Retina (tissue), 1 donor: ENCODE measurements at places on chromosomes 7 and 10.

- no peak for DNase-seq
Observed at GRCh38 chr7:55591282-55591931, 19.1 kb upstream of the VOPP1 start.

DNA sequence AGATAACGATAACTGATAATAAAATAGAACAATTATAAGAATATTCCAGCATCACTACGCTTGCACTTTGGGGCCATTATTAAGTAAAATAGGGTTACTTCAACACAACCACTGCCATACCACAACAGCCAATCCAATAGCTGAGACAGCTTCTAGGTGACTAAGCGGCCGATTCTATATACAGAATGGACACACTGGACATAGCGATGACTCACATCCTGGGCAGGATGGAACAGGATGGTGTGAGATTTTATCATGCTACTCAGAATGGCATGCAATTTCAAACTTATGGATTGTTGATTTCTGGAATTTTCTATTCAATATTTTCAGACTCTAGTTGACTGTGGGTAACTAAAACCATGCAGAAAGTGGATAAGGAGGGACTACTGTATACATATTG, 920.9 kb downstream of the LRMDA start:
- no peak for DNase-seq

- no peak for DNase-seq
Observed at GRCh38 chr7:108384716-108385483, 71.3 kb downstream of the NRCAM start.

DNA sequence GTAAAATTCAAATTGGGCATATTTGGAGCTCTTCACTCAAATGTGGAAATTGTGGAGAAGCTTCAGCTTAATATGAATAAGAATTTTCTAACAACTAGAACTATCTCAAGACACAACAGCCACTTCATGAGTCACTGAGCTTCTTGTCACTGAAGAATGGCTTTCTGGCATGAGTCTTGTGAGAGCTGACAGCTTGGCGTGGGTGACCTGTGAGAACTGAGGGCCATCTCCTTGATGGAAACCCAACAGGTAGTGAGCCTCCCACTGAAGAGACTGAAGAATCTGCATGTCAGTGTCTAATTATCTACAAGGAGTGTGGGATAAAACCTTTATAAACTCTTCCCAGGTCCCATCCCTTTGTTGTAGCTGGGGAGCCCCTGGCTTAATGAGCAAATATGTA, 66.0 kb downstream of the CLEC2L start:
- DNase-seq: no peak

DNA sequence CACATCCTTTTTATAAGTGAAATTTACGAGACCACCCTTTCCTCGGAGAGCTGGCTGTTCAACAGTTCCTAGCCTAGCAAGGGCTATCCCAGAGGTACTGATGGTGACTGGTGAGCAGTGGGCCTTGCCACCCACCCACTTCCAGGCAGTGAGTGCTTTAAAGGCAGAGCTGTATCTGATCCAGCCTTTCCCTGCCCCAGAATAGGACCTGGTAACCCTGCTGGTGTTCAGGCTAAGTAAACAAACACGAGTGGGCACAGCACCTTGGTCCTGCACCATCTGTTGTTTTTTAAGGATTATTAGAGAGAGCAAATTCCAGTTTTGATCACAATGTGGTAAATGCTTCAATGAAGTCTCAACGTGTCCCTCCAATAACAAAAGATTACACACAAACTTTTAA, 75.7 kb downstream of the COBL start:
- DNase-seq: no peak

GRCh38 chr7:8296362-8296659, 34.3 kb upstream of the ICA1 start:
- no peak for DNase-seq
